ENCODE measurements at places on chromosomes 5 and 9.

DNA sequence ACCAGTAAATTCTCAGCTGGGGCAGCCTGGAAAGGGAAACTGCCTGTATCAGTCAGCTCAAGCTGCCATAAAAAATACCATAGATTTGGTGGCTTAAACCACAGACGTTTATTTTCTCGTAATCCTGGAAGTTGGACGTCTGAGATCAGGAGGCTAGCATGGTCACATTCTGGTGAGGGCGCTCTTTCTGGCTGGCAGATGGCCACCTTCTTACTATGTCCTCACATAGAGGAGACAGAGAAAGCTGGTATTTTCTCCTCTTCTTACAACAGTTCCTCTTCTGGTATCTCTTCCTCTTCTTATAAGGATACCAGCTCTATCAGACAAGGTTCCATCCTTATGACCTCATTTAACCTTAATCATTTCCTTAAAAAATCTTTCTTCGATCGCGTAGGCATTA is 50.5 kb upstream of the RFX3 start:
- DNase-seq: no peak

- no peak for DNase-seq
Measured at GRCh38 chr9:110440172-110440571, 102.5 kb upstream of the TXNDC8 start.

- no peak for DNase-seq
Measured at GRCh38 chr5:18977880-18978279, 1010.1 kb downstream of the CDH18 start.

DNA sequence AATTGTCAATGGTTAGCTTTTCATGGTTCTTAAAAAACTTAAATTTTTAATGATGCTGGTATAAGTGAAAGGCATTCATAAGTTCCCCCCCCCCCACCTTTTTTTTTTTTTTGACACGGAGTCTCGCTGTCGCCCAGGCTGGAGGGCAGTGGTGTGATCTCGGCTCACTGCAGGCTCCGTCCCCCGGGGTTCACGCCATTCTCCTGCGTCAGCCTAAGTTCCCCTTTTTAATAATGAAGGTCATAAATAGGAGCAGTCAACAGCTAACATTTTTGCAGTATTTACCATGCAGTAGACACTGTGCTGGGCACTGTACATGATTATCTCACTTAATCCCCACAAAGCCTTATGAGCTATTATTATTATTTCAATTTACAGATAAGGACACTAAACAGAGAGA is 556.3 kb downstream of the PDE4D start:
- DNase-seq: no peak

DNA sequence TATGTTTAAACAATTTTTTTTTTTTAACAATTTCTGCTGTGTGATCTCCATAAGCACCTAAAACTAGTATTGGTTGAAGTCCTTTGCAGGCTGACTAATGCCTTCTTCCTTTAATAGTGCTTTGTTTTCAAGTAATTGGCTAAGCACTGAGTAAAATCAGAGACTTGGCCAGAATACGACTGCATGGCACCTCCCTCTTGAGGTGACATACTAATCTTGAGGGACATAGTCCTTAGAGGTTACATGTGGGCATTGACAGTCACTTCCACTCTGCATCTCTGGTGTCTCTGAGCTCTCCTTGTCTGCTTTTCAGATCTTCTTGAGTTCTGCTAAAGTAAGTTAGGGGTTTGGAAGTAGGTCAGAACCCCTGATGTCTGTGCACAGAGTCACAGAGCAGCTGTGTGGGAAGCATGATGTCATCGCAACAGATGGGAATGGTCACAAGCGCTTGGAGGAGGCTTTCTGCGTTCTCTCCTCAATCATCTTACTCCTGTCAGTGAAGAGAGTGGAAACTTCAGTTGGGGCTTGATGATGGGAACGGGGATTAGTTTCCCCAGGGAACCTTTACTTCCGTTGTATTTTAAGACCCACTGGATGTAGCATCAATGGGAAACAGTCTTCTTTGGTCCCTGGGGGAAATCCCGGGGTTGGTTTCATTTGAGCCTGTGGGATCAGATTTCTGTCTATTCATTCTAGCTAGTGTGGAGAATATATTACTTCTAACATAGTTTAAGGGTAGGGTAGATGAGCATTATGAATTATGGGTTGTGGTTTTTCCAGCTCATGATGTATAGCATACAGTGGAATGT is 136.9 kb downstream of the ARHGAP26 start:
- DNase-seq: peak; percentile 68

DNA sequence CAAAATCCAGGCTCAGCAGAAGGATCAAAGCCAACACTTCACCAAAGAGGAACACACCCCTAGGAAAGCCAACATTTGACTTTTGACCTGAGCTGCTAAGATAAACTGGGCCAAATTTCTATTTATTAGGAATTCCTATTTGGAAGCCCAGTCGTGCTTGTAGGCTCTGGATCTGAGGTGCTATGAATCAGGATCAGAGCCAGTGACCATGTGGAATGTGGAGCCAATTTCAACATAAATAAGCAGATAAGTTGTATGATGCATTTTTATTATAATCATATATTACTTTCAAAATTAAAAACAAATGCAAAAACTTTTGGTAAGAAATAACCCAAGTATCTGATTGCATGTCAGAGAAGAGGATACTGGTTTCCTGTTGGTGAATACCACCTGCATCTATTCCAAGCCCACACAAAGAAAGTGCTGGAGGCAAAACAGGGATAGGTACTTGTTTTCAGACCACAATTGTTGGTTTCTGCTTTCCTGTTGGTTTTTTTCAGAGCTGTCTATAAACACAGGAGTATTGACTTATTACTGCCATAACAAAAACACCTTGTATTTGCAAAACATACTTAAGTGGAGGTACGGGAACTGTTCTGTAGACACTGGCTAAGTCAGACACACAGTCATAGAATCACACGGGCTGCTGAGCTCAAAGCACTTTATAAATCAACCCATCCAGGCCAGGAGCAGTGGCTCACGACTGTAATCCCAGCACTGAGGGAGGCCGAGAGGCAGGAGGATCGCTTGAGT is 52.8 kb downstream of the ARL15 start:
- no peak for DNase-seq

DNA sequence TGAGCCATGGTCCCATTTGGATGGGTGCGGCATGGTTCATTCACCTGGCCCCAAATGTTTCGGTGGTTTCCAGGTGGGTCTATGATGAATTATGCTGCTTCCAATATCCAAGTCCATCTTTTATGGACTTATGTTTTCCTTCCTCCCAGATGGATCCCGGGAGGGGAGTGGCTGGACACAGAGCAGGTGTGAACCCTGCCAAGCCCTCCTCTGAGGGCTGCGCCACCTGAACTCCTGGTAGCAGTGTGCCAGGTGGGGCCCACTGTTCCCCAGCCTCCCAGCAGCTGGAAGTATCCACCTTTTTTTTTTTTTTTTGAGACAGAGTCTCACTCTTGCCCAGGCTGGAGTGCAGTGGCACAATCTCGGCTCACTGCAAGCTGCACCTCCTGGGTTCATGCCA is 42.9 kb downstream of the WNK2 start:
- no peak for DNase-seq

- no peak for DNase-seq
Measured at GRCh38 chr5:15132816-15133405, 261.3 kb upstream of the ANKH start.

DNA sequence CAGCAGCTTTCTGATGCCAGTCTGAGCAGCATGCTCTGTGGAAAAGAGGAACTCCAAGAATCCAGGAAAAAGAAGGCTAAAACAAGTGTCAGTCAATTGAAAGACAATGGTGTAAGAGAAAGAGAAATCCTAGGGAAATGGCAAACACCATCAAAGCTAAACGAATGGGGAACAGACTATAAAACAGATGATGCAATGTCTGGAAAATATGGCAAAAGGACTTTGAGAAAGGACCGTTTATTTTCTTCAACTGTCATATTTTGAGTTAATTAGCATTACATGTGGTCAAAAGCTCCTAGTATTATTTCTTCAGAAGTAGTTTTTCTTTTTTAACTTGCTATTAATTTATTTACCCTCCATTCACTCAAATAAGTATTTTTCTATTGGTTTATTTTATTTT is 465.2 kb downstream of the LRRC70 start:
- no peak for DNase-seq

GRCh38 chr5:54523534-54523933 is 6.0 kb downstream of the SNX18 start:
- no peak for DNase-seq

DNA sequence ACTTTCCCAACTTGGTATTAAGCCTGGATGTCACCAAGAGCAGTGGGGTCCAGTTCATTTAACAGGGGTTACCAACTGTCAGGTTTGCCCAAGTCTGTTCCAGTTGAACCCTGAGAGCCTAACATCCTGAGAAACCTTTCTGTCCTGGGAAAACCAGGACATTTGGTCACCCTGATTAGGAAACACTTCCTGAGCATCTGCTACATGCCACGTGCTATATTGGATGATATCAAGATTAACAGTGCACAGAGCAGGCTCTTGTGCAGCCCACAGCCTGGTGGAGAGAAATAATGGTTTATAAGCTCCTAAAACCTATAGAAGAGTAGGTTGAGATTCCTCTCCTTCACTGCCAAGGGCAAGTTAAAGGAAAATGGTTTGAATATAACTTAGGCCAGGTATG is 102.9 kb upstream of the RAD23B start:
- DNase-seq: no peak

DNA sequence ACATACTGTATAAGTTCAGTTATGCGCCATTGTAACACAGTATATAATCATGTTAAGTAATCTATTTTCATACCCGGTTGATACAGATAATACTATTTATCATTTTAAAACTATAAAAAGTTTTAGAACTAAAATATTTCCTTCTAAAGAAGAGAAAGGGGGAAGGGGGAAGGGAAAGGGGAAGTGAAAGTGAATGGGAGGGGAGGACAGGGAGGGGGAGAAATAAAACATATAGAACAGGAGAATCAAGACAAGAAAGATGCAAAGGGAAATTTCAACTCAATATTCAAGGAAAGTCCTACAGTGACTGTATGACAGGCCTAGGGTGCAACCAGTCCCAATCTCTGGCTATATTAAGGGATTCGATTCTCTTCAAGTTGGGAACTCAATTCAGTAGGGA is 1278.8 kb downstream of the MAT2B start:
- DNase-seq: no peak

DNA sequence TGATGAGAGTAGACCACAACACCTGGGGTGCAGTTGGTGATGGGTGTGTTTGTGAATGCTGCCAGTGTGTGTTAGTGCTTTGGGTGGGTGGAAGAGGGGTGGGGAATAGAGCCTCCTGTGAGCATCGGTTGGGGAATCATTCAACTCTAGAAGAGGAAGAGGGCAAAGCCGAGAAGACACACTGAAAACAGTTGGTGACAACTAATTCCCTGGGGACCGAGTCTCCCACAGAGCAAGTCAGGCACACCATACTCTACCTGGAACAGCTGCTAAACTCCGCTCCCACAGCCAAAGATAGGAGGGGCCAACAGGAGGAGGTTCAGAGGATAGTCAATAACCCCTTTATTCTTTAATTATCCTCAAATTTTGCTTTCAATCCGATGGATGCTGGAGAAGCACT is 1.6 kb upstream of the ARHGEF39 start:
- no peak for DNase-seq

Measured in eye (tissue), 1 donor.